CD8-positive, alpha-beta memory T cell (primary cell): ENCODE measurements at places on chromosomes 7 and 10.

DNA sequence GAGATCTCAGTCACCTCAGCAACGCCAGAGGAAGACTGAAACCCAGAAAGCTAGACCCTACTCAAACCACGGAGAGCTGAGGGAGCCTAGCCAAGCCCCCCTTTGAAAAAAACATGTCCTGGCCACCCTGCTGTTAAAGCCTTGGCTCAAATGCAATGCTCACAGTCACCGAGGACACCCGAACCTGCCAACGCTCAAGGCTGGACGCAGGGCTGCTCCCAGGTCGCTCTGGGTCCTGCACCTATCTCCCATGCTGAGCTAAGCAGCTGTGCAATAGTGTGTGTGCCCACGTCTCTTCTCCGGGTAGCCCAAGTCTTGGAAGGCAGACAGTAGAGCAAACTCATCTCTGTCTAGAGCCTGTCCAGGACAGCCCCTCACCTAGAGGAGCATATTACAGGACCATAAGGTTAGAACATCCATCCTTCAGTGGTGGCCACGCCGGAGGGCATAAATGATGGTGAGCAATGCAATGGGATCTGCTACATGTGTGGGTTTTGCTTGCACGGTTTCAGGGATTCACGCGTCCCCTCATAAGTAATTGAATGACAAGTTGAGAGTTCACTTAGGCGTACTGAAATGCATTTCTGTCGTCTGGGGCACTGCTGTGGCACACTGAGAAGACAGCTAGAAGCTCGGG lies 94.2 kb upstream of the DDC start:
- no peak for DNase-seq

DNA sequence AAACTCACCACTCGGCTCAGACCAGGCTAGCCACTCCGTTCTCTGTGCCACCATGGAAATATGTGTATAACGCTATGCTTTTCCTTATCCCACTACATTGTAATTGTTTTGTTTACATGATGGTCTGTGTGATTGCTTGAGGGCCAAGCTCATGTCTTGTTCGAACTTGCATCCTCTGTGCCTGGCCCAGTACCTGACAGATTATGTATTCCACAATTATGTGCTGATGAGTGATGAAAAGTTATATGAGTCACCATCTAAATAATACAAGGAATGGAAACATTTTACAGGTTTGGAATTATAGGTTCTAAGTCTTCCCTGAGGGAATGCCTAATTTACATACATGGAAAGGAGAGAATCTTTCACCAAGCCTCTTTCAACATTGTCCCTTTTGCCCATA lies 137.4 kb downstream of the C7orf25 start:
- DNase-seq: no peak

GRCh38 chr7:149800169-149800555 lies 26.8 kb upstream of the ZNF467 start:
- no peak for DNase-seq

DNA sequence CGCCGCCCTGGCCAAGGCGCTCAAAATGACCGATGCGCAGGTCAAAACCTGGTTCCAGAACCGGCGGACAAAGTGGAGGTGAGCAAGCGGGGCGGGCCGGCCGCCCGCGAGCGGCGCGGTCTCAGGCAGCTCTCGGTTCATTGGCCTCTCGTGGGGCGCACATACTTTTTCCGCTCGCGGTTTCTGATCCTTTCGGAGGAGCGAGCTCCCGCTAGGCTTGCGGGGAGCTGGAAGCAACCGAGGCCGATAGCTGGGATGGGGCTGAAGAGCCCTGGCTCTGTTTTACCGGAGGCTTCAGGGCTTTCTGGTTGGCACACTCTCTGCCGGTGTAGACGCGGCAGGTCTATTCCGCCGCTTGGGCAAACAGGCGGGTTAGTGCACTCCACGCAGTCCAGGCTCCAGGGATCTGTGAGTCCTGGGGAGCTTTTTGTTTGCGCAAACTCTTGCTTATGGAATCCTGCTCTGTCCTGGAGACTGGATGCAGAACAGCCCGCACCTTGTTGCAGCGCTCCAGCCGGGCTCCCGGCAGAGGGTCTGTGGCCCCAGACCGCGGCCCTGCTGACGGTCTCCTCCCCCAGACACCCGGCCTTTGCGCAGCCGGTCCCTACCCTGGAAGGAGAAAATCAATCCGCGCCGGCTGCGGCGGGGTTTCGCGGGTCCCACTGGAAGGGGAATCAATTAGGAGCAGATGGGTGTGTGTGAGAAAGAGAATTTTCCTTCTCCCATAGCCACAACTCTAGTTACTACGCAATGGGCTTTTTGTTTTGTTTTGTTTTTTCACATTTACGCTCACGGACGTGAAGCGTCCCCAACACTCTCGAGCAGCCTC lies 3.4 kb downstream of the TLX1 start:
- no peak for DNase-seq

- no peak for DNase-seq
Measured at GRCh38 chr10:97538411-97538810, 34.2 kb upstream of the ANKRD2 start.

GRCh38 chr7:122413339-122413738 lies 108.8 kb upstream of the FEZF1 start:
- no peak for DNase-seq

- peak; percentile 2 for DNase-seq
Measured at GRCh38 chr10:63464402-63465292, 1.1 kb downstream of the JMJD1C start.

DNA sequence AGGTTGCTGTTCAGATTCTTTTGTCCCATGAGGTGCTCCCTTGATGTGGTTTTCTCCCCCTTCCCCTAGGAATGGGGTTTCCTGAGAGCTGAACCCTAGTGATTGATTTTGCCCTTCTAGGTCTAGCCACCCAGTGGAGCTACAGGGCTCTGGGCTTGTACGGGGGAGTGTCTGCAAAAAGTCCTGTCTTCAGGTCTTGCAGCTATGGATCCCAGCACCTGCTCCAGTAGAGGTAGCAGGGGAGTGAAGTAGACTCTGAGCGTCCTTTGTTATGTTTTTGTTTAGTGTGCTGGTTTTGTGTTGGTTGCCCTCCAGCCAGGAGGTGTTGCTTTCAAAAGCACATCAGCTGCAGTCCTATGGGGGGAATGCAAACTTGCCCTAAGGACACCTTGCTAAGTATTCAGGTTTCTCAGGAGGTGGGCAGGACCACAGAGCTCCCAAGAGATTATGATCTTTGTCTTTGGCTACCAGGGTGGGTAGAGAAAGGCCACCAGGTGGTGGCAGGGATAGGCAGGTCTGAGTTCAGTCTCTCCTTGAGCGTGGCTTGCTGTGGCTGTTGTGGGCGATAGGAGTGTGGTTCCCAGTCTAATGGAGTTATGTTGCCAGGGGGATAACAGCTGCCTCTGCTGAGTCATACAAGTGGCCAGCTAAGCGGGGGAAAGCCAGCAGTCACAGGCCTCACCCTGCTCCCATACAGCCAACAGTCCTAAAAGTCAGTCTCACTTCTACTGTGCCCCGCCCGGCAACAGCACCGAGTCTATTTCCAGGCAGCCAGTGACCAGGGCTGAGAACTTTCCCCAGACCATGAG lies 92.4 kb upstream of the JCAD start:
- DNase-seq: no peak

DNA sequence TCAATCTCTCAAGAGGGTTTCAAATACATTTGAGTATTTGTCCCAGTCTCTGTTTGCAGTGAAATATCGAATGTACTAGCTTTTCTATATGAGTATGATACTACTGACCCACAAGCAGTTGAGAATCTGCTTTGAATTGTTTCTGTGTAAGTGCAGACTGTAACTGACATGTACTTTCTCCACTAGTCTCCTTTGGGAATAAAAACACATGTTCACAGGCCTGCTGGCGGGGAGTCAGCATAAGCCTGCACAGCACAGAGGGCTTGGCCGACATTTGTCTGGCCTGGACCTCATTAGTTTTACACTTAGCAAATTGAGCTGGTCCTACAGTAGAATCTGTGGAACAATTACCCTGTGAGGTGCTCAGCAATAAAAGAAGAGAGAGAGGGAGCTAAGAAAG lies 72.6 kb downstream of the ITGB8 start:
- no peak for DNase-seq

- no peak for DNase-seq
Measured at GRCh38 chr7:94578614-94579013, 69.0 kb downstream of the CASD1 start.

- DNase-seq: no peak
Measured at GRCh38 chr10:47243356-47243755, 56.6 kb upstream of the GDF10 start.

GRCh38 chr7:12637819-12638592 lies 49.4 kb upstream of the ARL4A start:
- DNase-seq: no peak

GRCh38 chr7:39811161-39811614 lies 138.9 kb upstream of the CDK13 start:
- no peak for DNase-seq

- peak; percentile 8 for DNase-seq
Measured at GRCh38 chr10:90911133-90912051, 9.5 kb downstream of the ANKRD1 start.
